Calu3 (cell line): ENCODE measurements at places on chromosomes 2 and 18. TPM values are rescaled to one million over a fixed set of nuclear protein-coding genes. Genes with fewer than 3 reads are reported as not detected.

- DNase-seq = no peak
- H3K36me3 ChIP-seq = no peaks in the 10 kb centered on the region
- H3K27ac ChIP-seq = no peak overlapping the region
- H3K4me3 ChIP-seq = no peak overlapping the region
- H3K4me1 ChIP-seq = no peaks in the 10 kb centered on the region
- H3K27me3 ChIP-seq = no peaks in the 10 kb centered on the region
Measured at GRCh38 chr2:21822505-21822904, 698.7 kb downstream of the TDRD15 start.

- no peaks in the 10 kb centered on the region for H3K4me1 ChIP-seq
- DNase-seq = no peak
- no peaks in the 10 kb centered on the region for H3K27me3 ChIP-seq
- no peak overlapping the region for H3K4me3 ChIP-seq
- no peak overlapping the region for H3K27ac ChIP-seq
Measured at GRCh38 chr2:16189029-16189835, 248.9 kb downstream of the MYCN start.

DNA sequence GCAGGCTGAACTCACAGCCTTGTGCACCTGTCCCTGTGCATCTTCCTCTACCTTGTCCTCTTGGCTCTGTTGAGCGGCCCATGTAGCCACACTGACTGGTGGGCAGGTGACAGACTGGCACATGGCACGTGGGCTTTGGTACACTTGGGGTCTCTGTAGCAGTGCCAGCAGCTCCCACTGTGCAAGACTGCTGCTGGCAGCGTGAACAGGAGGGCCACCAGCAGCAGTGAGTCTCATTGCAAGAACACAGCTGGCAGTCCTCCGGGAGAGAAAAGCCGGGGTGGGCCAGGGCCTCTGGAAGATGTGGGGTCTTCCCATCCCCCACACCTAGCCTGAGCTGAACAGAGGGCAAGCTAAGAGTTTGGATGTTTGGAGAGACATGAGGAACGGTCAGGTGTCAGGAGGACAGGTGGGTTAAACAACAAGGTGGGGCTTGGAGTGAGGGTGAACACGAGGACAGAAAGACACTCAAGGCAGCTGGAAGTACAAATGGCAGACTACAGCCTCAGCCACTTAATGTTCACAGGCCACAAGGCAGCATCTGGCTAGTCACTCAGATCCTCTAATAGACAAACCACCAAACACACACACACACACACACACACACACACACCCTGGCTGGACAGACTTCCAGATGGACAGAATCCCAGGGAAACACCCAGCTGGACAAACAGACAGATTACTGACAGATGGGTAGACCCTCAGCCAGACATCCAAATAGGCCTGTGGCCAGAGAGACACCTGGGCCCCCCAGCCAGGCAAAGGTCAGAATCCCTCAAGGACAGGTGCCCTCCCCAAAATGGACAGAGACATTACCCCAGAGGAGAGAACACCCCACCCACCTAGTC is 2.3 kb upstream of the PTPN18 start:
- H3K4me1 ChIP-seq = peaks cover 15% of the 10 kb centered on the region
- H3K27me3 ChIP-seq = no peaks in the 10 kb centered on the region
- DNase-seq = no peak
- H3K4me3 ChIP-seq = no peak overlapping the region
- peaks cover 30% of the 10 kb centered on the region for H3K36me3 ChIP-seq
- no peak overlapping the region for H3K27ac ChIP-seq

DNA sequence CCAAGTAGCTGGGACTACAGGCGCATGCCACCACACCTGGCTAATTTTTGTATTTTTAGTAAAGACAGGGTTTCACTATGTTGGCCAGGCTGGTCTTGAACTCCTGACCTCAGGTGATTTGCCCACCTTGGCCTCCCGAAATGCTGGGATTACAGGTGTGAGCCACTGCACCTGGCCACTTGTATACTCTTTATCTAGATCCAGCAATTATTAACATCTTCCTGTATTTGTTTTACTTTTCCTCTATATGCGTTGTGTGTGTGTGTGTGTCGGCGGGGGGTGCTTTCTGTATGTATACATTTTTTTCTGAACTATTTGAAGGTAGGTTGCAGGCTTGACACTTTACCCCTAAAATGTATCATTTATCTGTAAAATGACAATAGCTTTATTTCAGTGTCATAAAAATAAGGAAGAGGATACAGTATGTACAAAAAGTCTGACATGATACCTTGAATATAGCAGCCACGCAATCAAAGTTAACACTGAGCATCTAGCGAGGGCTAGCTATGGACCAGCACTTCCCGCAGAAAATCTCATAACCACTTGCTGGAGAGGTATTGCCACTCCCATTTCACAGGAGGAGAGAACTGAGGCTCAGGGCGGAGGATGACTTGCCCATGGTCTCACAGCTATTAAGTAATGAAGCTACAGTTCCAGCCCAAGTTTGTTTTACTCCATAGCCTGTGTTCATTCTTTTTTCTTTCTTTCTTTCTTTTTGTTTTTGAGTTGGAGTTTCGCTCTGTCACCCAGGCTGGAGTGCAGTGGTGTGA is 251.3 kb downstream of the MYCN start:
- H3K27ac ChIP-seq = no peak overlapping the region
- H3K4me3 ChIP-seq = no peak overlapping the region
- H3K27me3 ChIP-seq = no peaks in the 10 kb centered on the region
- no peak for DNase-seq
- peaks cover 1% of the 10 kb centered on the region for H3K4me1 ChIP-seq
- H3K36me3 ChIP-seq = no peaks in the 10 kb centered on the region

- no peak overlapping the region for H3K4me3 ChIP-seq
- no peak for DNase-seq
- no peaks in the 10 kb centered on the region for H3K36me3 ChIP-seq
Measured at GRCh38 chr18:68759308-68759707, 38.6 kb upstream of the CCDC102B start.

The GCA gene
- 51.2 and 57.5 TPM in 2 replicates for total RNA-seq

GRCh38 chr18:25137197-25137472 is 214.8 kb downstream of the ZNF521 start:
- DNase-seq = no peak
- H3K4me1 ChIP-seq = no peaks in the 10 kb centered on the region
- H3K36me3 ChIP-seq = no peaks in the 10 kb centered on the region
- H3K27ac ChIP-seq = no peak overlapping the region
- no peak overlapping the region for H3K4me3 ChIP-seq

DNA sequence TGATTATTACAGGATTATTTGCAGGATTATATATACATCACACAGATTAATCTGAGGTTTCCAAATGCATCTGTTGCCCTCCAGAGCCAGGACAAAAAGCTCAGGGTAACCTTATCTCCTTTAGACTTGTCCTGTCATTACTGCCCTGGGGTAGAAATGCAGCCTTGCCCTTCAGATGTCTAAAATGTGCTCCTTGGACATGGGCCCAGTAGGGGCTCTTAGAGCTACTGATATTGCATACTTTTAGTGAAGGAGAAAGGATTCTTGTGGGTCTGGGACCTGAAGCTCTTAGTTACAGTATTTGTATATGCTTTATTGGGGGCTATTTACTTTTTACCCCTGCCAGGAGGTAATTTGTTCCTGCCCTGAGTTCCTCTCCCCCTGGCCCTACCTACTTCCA is 56.1 kb downstream of the PRKRA start:
- no peak overlapping the region for H3K4me3 ChIP-seq
- no peak for DNase-seq
- H3K27ac ChIP-seq = no peak overlapping the region
- no peaks in the 10 kb centered on the region for H3K36me3 ChIP-seq
- H3K4me1 ChIP-seq = no peaks in the 10 kb centered on the region
- no peaks in the 10 kb centered on the region for H3K27me3 ChIP-seq

- no peaks in the 10 kb centered on the region for H3K36me3 ChIP-seq
- no peak for DNase-seq
- no peaks in the 10 kb centered on the region for H3K4me1 ChIP-seq
- H3K4me3 ChIP-seq = no peak overlapping the region
Measured at GRCh38 chr2:138794724-138795123, 14.5 kb upstream of the NXPH2 start.

The SPHKAP gene
- total RNA-seq = not detected in 2 replicates

DNA sequence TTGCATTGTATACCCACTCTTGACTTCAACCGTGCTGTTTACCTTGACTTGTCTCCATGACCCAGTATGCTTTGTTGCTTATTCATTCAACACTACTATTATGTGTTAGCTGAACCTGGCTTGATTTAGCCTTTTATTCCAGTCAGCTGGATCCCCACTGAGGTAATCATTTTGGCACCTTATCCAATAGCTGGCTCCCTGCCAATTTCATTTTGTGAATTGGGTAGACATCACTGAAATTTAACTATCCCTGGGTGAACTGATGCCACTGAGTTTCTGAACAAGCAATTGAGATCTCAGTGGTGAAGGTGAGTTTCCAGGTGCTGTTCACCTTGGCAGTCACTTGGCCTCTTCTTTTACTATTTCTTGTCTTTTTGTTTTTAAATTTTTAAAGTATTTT is 584.3 kb downstream of the ADCYAP1 start:
- H3K4me1 ChIP-seq = no peaks in the 10 kb centered on the region
- no peak overlapping the region for H3K4me3 ChIP-seq
- H3K27ac ChIP-seq = no peak overlapping the region
- DNase-seq = no peak

- no peak overlapping the region for H3K4me3 ChIP-seq
- H3K27ac ChIP-seq = no peak overlapping the region
- H3K36me3 ChIP-seq = no peaks in the 10 kb centered on the region
- peak; percentile 5 for DNase-seq
Measured at GRCh38 chr2:208657468-208657867, 250.9 kb downstream of the PTH2R start.

The PMAIP1 gene
- 56.1 and 75.4 TPM in 2 replicates for total RNA-seq

- H3K27ac ChIP-seq = no peak overlapping the region
- peaks cover 18% of the 10 kb centered on the region for H3K4me1 ChIP-seq
- H3K36me3 ChIP-seq = no peaks in the 10 kb centered on the region
- peak; percentile 72 for DNase-seq
- H3K4me3 ChIP-seq = no peak overlapping the region
- H3K27me3 ChIP-seq = peaks cover 15% of the 10 kb centered on the region
Measured at GRCh38 chr18:9722691-9723090, 14.6 kb downstream of the RAB31 start.

DNA sequence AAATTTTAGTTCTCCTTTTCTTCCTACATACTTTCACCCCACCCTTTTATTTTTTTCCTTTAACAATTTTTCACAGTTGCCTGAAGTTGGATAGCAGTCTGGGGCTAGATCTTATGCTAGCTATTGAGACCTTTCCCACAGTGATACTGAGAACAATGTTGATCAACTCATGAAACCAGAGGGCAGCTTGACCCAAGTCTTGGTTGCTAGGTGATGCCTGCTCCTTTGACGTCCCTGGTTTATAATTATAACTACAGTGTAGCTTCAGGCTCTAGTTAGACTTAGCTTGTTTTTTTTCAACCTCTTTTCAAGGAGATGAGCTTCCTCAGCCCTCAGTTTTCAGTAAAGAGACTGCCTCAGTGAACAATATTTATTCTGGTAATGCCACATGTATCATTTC is 648.5 kb downstream of the IRS1 start:
- peaks cover 11% of the 10 kb centered on the region for H3K4me1 ChIP-seq
- H3K36me3 ChIP-seq = no peaks in the 10 kb centered on the region
- H3K27ac ChIP-seq = no peak overlapping the region
- no peak for DNase-seq

The UGT1A9 gene
- total RNA-seq = 3.5 and 4.3 TPM in 2 replicates

The ST6GAL2 gene
- total RNA-seq = not detected in 2 replicates

- H3K36me3 ChIP-seq = peaks cover 12% of the 10 kb centered on the region
- H3K27me3 ChIP-seq = no peaks in the 10 kb centered on the region
- no peak for DNase-seq
- H3K4me1 ChIP-seq = peaks cover 14% of the 10 kb centered on the region
- no peak overlapping the region for H3K27ac ChIP-seq
Measured at GRCh38 chr18:46067438-46068007, 4.5 kb downstream of the PSTPIP2 start.

GRCh38 chr2:134021830-134022524 is 231.9 kb upstream of the MGAT5 start:
- no peaks in the 10 kb centered on the region for H3K4me1 ChIP-seq
- DNase-seq = no peak

The REG3G gene
- total RNA-seq = not detected in 2 replicates

DNA sequence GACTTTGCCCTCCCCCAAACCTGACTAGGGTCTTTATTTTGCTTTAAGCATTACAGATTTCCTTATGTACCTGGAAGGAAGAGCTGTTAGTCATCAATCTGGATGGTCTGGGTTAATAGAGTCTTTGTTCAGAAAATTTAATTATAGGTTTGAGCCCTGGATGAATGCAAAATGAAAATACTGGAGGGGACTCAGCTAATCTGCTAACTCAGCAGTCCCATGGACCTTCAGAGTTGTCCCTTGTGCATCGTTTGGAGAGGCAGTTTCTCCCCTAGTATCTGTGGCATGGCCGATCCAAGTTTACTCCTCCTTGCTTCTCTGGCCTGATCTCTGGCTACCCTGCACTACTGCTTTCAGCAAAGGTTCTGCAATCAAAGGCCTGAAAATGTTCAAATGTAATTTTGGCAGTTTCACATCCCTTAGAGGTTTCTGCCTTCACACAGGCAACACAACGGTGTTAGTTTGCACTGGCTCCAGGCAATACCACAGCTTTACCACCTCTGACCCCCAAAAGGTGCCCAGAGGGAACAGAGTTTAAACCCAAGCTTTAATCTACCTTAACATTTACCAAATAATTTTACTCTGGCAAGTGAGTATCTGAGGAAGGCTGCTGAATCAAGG is 134.3 kb downstream of the THADA start:
- no peak overlapping the region for H3K27ac ChIP-seq
- no peak overlapping the region for H3K4me3 ChIP-seq
- H3K27me3 ChIP-seq = no peaks in the 10 kb centered on the region
- H3K36me3 ChIP-seq = peaks cover 7% of the 10 kb centered on the region
- no peak for DNase-seq

The ID2 gene
- total RNA-seq = 77.8 and 92.5 TPM in 2 replicates

DNA sequence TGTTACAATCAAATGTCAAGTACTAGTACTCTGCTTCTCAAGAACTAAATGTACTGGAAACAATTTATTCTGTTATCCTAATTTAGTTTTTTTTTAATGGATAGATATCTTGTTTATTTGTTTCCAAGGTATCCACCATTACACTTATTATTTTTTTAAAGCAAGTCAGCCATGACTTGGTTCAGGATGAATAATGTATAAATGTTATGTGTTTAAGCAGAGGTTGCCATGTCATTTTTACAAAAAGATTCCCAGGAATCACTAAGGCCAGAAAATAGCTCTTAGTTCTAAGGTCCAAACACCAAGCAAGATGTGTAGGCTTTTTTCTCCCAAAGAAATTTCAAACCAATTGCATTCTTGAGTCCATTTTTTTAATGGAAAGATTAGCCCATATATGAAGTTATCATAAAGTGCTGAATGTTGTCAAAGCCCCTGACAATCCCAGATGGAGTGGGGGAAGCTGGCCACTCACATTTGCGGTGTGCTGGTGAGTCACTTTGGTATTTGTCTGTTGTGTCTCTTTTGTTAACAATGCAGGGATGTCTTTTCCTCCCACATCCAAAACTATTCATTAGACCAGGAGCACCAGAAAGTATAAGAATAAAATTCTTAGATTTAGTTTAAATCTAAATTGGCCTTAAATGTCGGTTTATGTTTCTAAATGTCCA is 158.9 kb downstream of the COL6A3 start:
- no peak for DNase-seq
- H3K4me3 ChIP-seq = no peak overlapping the region
- H3K36me3 ChIP-seq = no peaks in the 10 kb centered on the region
- H3K4me1 ChIP-seq = peaks cover 10% of the 10 kb centered on the region

- no peak overlapping the region for H3K27ac ChIP-seq
- H3K4me1 ChIP-seq = no peaks in the 10 kb centered on the region
- H3K36me3 ChIP-seq = no peaks in the 10 kb centered on the region
- no peak for DNase-seq
Measured at GRCh38 chr2:14815201-14815600, 182.7 kb downstream of the LRATD1 start.
